IPS-NIHi11 (cell line): ENCODE measurements at places on chromosomes 13 and 19.

DNA sequence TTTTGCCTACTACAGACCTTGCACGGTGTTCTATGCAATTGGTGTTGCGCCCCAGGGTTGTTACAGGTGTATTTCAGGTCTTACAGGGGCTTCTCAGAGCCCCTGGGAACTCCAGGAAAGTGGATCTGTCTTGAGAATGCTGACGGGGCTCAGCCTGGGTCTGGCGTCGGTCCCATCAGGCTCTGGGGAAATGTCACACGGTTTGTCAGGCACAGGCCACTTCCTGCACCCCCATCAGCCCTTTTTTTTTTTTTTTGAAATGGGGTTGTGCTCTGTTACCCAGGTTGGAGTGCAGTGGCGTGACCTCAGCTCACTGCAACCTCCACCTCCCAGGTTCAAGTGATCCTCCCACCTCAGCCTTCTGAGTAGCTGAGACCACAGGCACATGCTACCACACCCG lies 13.2 kb downstream of the CLEC4G start:
- DNase-seq, result no peak

GRCh38 chr13:75308222-75308621 lies 173.7 kb downstream of the TBC1D4 start:
- no peak for DNase-seq

DNA sequence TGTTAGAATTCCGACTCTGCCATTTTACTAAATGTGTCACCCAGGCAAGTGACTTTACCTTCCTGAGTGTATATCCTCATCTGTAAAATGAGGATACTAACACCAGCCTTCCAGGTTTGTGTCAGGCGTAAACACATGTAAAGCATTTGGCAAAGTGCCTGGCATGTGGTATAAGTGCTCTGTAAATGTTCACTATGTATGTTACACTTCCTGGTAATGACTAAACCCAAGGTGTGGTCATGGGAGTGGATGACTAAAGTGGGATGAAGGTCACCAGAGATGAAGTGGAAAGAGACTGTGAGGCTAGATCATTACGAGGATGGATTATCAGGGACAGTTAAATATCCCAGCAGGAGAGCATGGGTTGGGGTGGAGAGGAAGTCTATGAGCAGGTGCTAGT lies 25.6 kb downstream of the DEDD2 start:
- DNase-seq, result no peak

- no peak for DNase-seq
Measured at GRCh38 chr19:28855216-28855615, 357.7 kb downstream of the UQCRFS1 start.

DNA sequence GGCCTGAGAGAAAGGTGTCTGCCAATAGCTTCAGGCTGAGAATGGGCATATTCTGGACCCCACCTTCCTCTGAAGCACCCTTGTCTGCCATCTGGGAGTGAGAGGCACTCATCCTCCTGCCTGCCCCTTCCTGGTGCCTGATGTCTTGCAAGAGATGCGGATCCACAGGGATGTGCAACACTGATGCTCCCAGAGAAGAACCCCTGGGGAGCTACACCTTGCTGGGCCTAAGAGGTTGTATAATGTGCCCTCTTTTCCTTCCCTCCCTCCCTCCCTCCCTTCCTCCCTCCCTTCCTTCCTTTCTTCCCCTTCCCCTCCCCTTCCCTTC lies 34.6 kb downstream of the ADPRHL1 start:
- DNase-seq, result no peak

GRCh38 chr13:24087605-24088225 lies 72.8 kb upstream of the SPATA13 start:
- no peak for DNase-seq

- DNase-seq, result peak; percentile 79
Measured at GRCh38 chr19:4352701-4353121, 9.3 kb downstream of the MPND start.

DNA sequence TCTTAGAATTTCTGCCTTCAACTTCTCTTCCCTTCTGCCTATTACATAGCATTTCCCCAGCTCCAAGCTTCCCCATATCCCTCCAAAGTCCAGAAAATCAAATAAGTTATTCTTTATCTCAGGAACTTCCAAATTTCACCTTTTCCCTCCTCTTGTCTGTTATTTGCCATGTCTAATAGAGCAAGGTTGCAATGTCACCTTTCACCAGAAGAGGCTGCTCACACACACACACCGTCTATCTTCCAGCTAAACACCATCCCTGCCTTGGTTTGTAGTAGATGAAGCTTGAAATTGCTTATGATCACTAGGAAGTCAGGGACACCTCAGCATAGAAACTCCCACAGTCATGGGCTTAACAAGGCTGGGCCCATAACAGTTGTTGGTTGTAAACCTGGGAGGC lies 48.4 kb downstream of the ZNRF4 start:
- DNase-seq, result no peak

DNA sequence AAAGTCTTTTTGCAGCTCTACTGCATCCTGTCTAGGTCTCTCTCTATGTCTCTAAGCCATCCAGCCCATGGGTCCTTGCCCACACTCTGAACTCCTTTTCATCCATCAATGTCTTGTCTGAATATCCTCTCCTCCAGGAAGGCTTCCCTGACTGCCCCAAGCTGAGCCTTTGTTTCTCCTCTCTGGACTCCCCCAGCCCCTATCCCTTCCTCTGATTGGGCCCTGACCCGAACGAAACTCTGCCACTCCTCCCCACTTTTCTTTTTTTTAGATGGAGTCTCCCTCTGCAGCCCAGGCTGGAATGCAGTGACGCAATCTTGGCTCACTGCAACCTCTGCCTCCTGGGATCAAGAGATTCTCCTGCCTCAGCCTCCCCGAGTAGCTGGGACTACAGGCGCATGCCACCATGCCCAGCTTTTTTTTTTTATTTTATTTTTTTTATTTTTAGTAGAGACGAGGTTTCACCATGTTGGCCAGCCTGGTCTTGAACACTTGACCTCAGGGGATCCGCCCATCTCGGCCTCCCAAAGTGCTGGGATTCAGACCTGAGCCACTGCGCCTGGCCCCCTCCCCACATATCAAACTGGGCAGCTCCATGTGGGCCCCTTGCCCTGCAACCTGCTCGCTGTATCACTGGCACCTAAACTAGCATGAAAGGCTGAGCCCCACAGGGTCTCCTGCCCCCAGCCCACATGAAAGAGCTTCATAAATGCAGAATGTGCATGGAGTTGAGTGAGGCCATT lies 870 bp upstream of the UNC13A start:
- DNase-seq, result no peak

DNA sequence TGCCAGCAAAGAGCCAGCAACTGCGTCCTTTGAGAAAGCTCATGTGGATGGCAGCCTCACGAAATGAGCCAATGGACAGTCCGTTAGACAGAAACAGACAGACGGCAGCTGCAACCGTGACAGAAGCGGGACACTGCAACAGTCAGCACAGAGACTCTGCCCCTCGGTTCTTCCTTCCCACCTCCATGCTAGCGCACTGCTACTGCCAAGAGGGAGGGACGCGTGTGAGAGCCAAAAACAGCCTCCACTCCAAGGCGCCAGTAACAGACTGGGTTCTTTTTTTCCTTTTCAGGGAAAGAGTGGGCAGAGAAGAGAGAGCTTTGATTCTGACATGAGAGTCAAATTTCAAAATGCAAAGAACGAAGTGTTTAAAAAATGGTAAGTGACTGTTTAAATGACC lies 77.5 kb downstream of the SERP2 start:
- no peak for DNase-seq

DNA sequence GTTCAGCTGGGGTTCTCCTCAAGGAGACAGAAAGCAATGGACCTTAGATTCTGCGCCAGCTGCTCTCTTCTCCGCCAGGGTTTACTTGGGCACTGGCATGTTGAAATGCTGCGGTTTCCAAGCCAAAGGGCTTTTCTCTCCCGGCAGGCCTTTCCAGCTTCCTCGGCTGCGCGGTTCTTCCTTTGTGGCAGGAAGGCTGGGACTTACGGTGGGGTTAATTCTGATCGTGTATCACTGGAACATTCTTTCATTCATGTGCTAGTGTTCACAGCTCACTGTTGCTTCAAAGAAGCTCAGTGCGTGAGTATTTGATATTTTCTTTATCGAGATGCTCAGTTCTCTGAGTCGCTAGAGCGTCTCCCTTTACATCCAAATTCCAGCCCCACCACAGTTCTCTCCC lies 723.2 kb downstream of the UQCRFS1 start:
- DNase-seq, result no peak

- peak; percentile 8 for DNase-seq
Measured at GRCh38 chr13:31631071-31631470, 108.3 kb upstream of the RXFP2 start.

GRCh38 chr13:100746953-100747683 lies 72.5 kb upstream of the TMTC4 start:
- DNase-seq, result no peak

- no peak for DNase-seq
Measured at GRCh38 chr19:3096267-3096901, 2.2 kb downstream of the GNA11 start.

- DNase-seq, result peak; percentile 81
Measured at GRCh38 chr19:40512473-40513344, 45.9 kb downstream of the SPTBN4 start.

GRCh38 chr13:42875475-42876269 lies 94.3 kb downstream of the FAM216B start:
- DNase-seq, result peak; percentile 40

DNA sequence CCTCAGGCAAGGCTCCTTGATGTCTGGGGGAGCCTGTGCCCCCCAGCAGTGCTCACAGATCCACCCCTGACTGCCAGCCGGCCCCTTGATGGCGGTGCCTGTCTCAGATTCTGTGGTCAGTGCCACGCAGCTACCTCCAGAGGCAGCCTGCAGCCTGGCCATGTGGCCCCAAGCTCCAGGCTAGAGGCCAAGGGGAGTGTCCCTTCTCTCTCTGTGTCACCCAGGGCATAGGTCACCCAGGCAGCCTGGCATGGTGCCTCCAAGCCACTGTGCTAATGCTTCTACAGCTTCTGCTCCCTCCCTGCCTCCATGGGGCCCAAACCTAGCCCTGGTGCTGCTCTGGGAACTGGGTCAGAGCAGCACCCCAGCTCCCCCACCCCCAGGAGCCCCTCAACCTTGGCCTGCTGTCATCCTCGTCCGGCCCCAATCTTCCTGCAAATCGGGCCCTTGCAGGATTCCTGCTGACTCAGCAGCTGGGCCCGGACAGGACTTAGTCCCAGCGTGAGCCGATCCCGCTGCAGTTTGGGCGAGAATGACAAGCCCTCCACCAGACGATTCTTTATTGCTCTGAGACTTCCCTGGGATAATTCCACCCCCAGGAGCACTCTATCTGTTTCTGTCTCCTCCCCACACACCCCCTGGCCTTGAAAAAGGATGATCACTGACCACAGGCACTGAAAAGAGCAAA lies 2.8 kb upstream of the ARL11 start:
- no peak for DNase-seq

- DNase-seq, result no peak
Measured at GRCh38 chr19:4454747-4455718, 2.6 kb downstream of the UBXN6 start.

GRCh38 chr13:95607366-95607765 lies 37.1 kb downstream of the DZIP1 start:
- no peak for DNase-seq

DNA sequence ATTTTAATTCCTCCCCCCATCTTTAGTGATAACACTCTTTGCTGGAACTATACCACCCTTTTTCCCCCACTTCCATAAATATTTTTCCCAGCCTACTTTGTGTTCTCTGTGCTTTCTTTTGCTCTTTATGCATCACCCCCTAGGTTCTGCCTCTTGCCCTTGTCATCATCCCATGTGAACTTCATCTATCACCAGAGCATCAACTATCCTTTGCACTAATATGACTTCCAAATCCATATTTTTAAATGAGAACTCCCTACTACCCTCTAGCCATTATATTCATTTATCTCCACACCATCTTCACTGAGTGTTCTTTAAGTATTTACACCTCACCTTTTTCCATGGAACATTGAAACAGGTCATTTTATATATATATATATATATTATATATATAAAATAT lies 452.7 kb downstream of the FOXO1 start:
- DNase-seq, result no peak

DNA sequence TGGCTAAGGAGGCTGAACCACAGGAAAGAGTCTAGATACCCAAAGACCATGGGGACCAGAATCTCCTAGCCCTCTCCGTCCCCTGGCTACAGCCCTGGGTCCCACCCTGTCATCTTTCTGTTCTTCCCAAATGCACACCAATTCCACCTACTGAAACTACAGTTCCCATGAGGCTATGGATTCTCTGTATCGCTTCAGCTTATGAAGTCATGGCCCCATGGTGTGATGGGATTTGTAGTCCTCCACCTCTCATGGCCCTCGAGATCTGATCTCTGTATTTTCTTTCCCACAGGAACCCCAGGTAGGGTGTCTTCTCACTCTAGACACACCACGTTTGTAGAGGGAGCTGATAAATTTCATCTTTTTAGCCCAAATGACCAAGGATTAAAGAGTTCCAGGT lies 11.8 kb downstream of the PTPRH start:
- no peak for DNase-seq

DNA sequence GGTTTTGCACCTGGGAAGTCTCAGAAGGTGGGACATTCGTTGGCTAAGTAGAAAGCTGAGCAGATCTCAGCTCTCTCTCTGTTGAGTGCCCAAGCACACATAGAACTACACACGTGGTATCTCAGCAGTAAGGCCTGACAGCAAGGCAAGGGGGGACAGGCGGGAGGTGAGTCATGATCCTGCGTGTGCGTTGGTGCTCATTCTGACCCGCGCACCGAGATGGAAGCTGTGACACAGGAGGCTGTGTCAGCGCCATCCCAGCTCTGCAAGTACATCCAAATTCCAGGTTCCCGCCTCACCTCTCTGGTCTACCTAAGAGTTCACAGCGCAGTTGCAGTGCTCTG lies 135.7 kb downstream of the USP12 start:
- no peak for DNase-seq

- no peak for DNase-seq
Measured at GRCh38 chr13:43333176-43333575, 309.8 kb downstream of the DNAJC15 start.

DNA sequence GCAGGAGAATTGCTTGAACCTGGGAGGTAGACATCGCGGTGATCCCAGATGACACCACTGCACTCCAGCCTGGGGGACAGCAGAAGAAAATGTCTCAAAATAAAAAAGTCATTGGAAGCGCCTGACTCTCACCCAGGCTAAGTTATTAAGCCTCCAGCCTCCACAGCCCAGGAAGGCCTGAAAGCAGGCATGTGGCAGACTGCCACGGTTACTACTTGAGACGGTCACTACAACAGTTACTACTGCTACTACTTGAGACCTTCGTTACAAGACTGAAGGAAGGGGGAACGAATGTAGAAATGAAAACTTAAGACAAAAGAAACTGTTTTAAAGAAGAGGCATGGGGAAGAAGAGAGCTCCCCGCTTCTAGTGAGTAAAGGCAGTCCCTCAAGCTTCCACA lies 9.6 kb downstream of the PRR22 start:
- no peak for DNase-seq

DNA sequence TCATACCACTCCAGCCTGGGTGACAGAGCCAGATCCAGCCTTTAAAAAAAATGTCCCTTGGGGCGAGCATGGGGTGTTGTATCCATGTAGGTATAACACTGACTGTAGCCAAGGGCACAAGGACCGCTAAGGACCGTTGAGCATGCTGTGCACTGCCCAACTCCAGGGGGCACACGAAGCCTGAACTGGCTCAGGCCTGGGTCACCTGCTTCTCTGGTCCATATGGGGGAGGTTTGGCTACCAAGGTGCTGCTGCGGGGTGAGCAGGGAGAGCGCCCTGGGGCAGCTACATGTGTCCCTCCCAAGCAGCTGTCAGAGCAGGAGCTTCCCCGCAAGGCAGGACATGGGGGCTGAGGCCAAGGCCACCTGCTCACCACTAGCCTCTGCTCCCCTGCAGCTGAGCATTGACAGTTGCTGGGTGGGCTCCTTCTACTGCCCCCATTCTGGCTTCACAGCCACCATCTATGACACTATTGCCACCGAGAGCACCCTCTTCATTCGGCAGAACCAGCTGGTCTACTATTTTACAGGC lies 16.3 kb downstream of the CATSPERG start:
- no peak for DNase-seq
